Mesothelial cell of epicardium (in vitro differentiated cells): ENCODE measurements at places on chromosomes 4 and X. TPM values are rescaled to one million over a fixed set of nuclear protein-coding genes. Genes with fewer than 3 reads are reported as not detected.
A peak's percentile ranks its signal among the peaks of the same experiment; 100 is the strongest.

SYNPO2 gene
- total RNA-seq: 20.6 to 23.4 TPM (median 22.6 TPM) in 3 replicates

MTMR8 gene
- total RNA-seq: 2.8 to 3.7 TPM (median 3.0 TPM) in 3 replicates

GPRASP2 gene
- total RNA-seq: 22.5 to 25.7 TPM (median 23.5 TPM) in 3 replicates

GASK1B gene
- total RNA-seq: 28.3 to 29.1 TPM (median 29.0 TPM) in 3 replicates

TMPRSS11A gene
- 1.6 to 1.8 TPM (median 1.8 TPM) in 3 replicates for total RNA-seq

MAGEA3 gene
- total RNA-seq: not detected in 3 replicates

MAP7D2 gene
- 0.93 to 1.4 TPM (median 1.3 TPM) in 3 replicates for total RNA-seq

ENOPH1 gene
- 27.5 to 28.0 TPM (median 27.8 TPM) in 3 replicates for total RNA-seq

DNA sequence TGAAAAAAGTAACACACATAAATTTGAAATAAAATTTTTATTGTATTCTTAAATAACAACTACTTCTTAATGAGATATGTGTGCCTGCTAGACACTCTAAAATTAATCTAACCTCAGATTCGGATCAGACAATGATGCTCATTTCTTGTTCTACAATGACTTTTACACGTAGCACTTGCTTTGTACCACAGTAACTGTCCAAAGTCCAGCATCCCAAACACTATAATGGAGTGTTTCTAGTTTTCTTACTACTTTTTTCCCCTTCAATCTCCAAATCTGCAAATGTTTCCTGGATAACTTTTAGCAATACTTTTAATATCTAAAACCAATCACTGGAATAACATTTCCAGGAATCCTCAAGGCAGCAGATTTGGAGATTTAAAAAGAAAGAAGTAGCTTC is 75.9 kb downstream of the ADGRA3 start:
- no peak overlapping the region for H3K4me3 ChIP-seq
- H3K4me1 ChIP-seq: peaks cover 6% of the 10 kb centered on the region
- no peak for DNase-seq
- H3K27ac ChIP-seq: no peak overlapping the region

DNA sequence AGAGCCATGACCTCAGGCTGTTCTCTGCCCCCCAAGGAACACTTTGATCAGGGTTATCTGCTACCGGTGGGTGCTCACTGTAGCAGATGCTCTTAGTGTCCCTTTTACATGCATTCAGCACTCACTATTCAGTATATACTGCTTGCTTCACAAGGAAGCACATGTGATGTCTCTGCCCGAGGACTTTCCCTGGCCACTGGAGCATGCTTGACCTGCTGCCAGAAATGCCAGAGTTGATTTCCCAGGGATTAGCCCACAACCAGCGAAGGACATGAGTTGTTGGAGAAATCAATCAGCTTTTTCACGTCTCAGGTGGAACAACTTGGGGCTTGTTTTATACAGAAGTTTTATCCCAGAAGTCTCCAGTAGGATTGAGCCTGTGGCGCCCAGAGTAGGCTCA is 51.2 kb upstream of the RPS6KA3 start:
- H3K27me3 ChIP-seq: no peaks in the 10 kb centered on the region
- no peaks in the 10 kb centered on the region for H3K36me3 ChIP-seq
- H3K4me1 ChIP-seq: peaks cover 7% of the 10 kb centered on the region
- no peak for DNase-seq

DNA sequence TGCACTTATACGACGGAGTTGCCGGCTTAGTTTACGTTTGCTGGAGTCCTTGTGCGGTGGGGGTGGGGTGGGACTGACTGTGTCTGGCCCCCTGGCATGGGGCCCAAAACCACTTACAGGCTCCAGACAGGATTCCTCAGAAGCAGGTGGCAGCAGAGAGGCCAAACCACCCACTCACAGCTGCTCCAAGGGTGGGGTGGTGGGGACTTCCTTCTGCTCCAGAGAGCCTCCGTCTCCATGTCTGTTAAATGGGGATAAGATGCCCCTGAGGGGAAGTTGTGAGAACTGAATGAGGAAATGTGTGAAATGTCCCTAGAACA is 36.7 kb downstream of the PSAPL1 start:
- no peak for DNase-seq
- H3K27me3 ChIP-seq: peaks cover 53% of the 10 kb centered on the region
- no peak overlapping the region for H3K27ac ChIP-seq
- H3K36me3 ChIP-seq: no peaks in the 10 kb centered on the region
- H3K4me1 ChIP-seq: peaks cover 19% of the 10 kb centered on the region

- H3K4me3 ChIP-seq: no peak overlapping the region
- H3K27me3 ChIP-seq: no peaks in the 10 kb centered on the region
Observed at GRCh38 chrX:40131654-40132337, 34.0 kb upstream of the BCOR start.

DNA sequence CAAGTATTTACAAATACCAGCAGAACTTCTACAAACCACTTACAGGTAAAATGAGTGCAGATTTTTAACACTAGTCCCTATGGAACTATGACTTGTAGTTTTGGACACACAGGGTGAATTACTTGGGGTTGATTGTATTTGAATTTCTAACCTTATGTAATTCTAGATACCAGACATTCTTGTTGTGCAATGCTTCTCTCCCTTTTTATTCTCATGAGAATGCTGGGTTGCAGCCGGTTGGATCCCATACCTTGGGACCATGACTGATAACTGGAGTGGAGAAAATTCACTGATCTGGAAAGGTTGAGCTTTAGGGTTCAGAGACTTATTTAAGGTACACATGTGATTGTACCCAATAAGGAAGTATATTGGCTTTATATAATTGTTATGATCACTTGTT is 8.8 kb downstream of the TET2 start:
- no peak for DNase-seq
- no peak overlapping the region for H3K27ac ChIP-seq
- peaks cover 20% of the 10 kb centered on the region for H3K4me1 ChIP-seq
- H3K4me3 ChIP-seq: no peak overlapping the region
- H3K27me3 ChIP-seq: peaks cover 16% of the 10 kb centered on the region
- H3K36me3 ChIP-seq: peaks cover 5% of the 10 kb centered on the region

GRCh38 chr4:42855779-42856178 is 36.7 kb upstream of the GRXCR1 start:
- H3K4me1 ChIP-seq: no peaks in the 10 kb centered on the region
- H3K27me3 ChIP-seq: peaks cover 14% of the 10 kb centered on the region
- no peak overlapping the region for H3K27ac ChIP-seq
- no peak overlapping the region for H3K4me3 ChIP-seq

DNA sequence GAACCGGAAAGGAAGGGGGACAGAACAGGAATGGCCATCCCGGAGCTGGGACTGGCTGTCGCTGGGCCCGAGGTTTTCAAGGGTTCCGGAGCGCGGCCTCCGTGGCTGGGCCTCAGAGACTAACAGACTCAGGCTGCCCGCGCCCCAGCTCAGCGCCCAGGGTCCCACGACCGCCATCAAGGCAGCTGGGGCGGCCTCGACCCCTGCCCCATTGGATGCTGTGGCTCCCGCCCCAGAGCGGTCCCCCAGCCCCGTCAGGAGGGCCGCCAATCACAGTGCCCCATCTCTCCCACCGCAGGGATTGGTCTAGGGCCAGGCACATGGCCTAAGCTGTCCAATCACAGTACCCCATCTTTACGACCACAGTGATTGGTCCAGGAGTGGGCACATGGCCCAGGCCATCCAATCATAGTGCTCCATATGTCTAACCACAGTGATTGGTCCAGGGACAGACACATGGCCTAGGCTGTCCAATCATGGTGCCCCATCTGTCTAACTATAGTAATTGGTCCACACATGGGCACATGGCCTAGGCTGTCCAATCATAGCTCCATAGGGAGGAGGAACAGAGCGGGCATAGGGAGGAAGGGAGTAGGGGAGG is 105.3 kb upstream of the NKX1-1 start:
- no peak for DNase-seq
- peaks cover 38% of the 10 kb centered on the region for H3K27me3 ChIP-seq
- H3K27ac ChIP-seq: no peak overlapping the region
- no peaks in the 10 kb centered on the region for H3K36me3 ChIP-seq

GRCh38 chr4:4765811-4766210 is 93.7 kb upstream of the MSX1 start:
- H3K36me3 ChIP-seq: peaks cover 4% of the 10 kb centered on the region
- H3K27me3 ChIP-seq: no peaks in the 10 kb centered on the region
- peak overlapping the region; percentile 10 for H3K27ac ChIP-seq
- no peak for DNase-seq

DNA sequence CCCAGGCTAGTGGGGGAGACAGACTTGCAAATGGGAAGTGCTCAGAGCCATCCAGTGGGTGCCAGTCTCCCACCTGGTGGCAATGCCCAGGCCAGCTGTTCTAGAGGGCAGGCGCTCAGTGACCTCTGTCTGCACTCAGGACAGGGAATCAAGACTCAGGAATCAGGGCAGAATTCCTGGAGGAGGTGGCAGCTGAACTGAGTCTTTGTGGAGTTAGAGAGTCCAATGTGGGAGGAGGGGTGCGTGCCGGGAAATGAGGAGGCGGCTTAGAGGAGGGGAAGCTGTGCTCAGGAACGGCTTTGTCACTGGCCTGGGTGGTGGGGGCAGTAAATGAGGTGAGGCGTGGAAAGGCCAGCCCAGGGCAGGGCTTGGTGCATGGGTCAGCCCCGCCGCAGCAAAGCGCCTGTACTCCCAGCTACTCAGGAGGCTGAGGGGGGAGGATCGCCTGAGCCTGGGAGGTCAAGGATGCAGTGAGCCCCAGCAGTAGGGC is 31.3 kb upstream of the SORCS2 start:
- DNase-seq: peak; percentile 29
- no peak overlapping the region for H3K27ac ChIP-seq
- peaks cover 3% of the 10 kb centered on the region for H3K27me3 ChIP-seq
- no peak overlapping the region for H3K4me3 ChIP-seq
- H3K4me1 ChIP-seq: peaks cover 16% of the 10 kb centered on the region

DNA sequence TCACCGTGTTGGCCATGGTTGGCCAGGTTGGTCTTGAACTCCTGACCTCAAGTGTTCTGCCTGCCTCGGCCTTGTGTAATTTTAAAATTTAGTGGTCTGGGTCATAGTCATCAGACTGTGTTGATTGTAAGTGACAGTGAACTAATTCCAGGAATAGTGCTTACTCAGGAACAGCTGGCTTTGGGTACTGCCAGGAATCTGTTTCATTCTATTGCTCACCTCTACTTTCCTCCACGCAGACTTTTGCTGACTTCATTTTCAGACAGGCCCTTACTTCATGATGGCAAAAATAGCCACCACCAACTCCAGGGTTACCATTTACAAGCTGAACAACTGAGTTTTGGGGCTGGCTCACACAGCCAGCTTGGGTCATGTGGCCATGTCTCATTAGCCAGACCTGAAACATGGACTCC is 54.6 kb downstream of the FNIP2 start:
- H3K4me3 ChIP-seq: no peak overlapping the region
- H3K27ac ChIP-seq: peak overlapping the region; percentile 94
- no peak for DNase-seq
- no peaks in the 10 kb centered on the region for H3K27me3 ChIP-seq
- no peaks in the 10 kb centered on the region for H3K36me3 ChIP-seq

GRCh38 chr4:138902705-138903104 is 112.9 kb upstream of the NOCT start:
- H3K27ac ChIP-seq: no peak overlapping the region
- H3K4me1 ChIP-seq: peaks cover 8% of the 10 kb centered on the region
- H3K4me3 ChIP-seq: no peak overlapping the region
- DNase-seq: no peak
- no peaks in the 10 kb centered on the region for H3K36me3 ChIP-seq

DNA sequence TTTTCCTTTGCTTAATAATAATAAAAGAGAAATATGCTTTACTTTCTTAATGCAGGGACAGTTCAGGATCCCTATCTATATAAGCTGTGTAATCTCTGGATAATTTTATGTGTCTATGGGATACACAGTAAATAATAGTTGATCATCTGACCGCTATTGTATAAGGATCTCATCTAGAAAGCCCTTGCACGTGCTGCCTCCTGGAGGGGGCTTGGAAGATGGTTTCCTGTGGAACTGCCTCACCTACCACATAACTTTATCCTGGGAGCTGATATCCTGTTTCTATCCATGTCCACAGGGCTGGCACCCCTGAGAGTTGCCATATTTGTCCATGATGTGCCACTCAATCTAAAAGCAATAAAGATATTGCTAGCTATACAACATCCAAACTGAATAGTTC is 139.3 kb upstream of the FRMPD4 start:
- no peaks in the 10 kb centered on the region for H3K4me1 ChIP-seq
- H3K4me3 ChIP-seq: no peak overlapping the region
- no peaks in the 10 kb centered on the region for H3K36me3 ChIP-seq
- H3K27ac ChIP-seq: no peak overlapping the region

- DNase-seq: no peak
- no peak overlapping the region for H3K4me3 ChIP-seq
- peaks cover 4% of the 10 kb centered on the region for H3K4me1 ChIP-seq
- no peaks in the 10 kb centered on the region for H3K27me3 ChIP-seq
Observed at GRCh38 chrX:113300580-113300979, 459.9 kb upstream of the AMOT start.

GRCh38 chrX:147832707-147833348 is 78.9 kb upstream of the FMR1 start:
- H3K4me1 ChIP-seq: peaks cover 4% of the 10 kb centered on the region
- H3K27ac ChIP-seq: no peak overlapping the region
- no peak overlapping the region for H3K4me3 ChIP-seq
- DNase-seq: no peak
- H3K36me3 ChIP-seq: peaks cover 3% of the 10 kb centered on the region

DNA sequence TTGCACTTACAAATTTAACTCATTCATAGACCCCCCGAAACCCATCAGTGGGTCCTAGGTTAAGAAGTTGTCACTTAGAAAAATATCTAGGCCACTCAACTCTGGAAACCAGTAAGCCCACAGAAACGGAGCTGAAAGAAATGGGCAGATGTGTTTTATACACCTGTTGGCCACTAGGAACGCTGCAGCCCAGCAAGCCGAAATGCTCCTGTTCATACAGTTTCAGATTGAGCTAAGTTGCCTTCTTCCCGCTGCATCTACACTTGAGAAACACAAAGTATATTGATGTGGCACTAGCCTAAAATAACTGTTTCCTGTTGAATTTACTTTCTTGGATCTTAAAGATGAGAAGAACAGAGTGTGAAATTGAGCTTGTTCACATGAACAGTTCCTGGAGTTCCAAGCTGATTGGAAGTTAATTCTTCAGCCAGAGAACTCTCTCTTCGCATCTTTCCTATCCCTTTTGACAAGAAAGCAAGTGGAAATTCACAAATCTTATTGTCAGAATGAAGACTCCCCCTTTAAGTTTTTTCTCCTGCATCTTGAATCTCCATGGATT is 174.1 kb downstream of the RBMX2 start:
- no peak overlapping the region for H3K27ac ChIP-seq
- DNase-seq: no peak
- H3K4me3 ChIP-seq: no peak overlapping the region

GRCh38 chr4:4226606-4227438 is at the start of gene OTOP1:
OTOP1 (minus strand) TSS chr4:4226929; CDS start chr4:4226864, 65 bp downstream.
- peaks cover 2% of the 10 kb centered on the region for H3K36me3 ChIP-seq
- H3K4me3 ChIP-seq: no peak within 1 kb of the TSS
- no peak within 1 kb of the TSS for H3K27ac ChIP-seq
- no peaks in the 10 kb centered on the region for H3K4me1 ChIP-seq
- DNase-seq: no peak

GRCh38 chr4:146051223-146051622 is 112.6 kb upstream of the ZNF827 start:
- peaks cover 5% of the 10 kb centered on the region for H3K27me3 ChIP-seq
- H3K4me1 ChIP-seq: peaks cover 9% of the 10 kb centered on the region
- H3K36me3 ChIP-seq: no peaks in the 10 kb centered on the region
- no peak for DNase-seq
- no peak overlapping the region for H3K4me3 ChIP-seq
